CD4-positive, alpha-beta memory T cell (primary cell): ENCODE measurements at places on chromosomes 5 and 9. TPM values are rescaled to one million over a fixed set of nuclear protein-coding genes. Genes with fewer than 3 reads are reported as not detected.
A peak's percentile ranks its signal among the peaks of the same experiment; 100 is the strongest.

GRCh38 chr9:6922680-6923079 lies 164.9 kb downstream of the KDM4C start:
- no peaks in the 10 kb centered on the region for H3K27me3 ChIP-seq
- H3K4me3 ChIP-seq, result no peak overlapping the region
- H3K27ac ChIP-seq, result no peak overlapping the region
- H3K4me1 ChIP-seq, result peaks cover 16% of the 10 kb centered on the region

- no peaks in the 10 kb centered on the region for H3K27me3 ChIP-seq
- H3K27ac ChIP-seq, result no peak overlapping the region
Measured at GRCh38 chr5:141729387-141730006, 47.5 kb upstream of the ARAP3 start.

GRCh38 chr5:92715946-92716520 lies 865.0 kb downstream of the NR2F1-AS1 start:
- DNase-seq, result no peak
- no peaks in the 10 kb centered on the region for H3K36me3 ChIP-seq
- H3K4me3 ChIP-seq, result no peak overlapping the region
- no peak overlapping the region for H3K27ac ChIP-seq
- no peaks in the 10 kb centered on the region for H3K4me1 ChIP-seq
- H3K27me3 ChIP-seq, result no peaks in the 10 kb centered on the region

GRCh38 chr9:24793787-24794186 lies 248.1 kb upstream of the IZUMO3 start:
- no peaks in the 10 kb centered on the region for H3K36me3 ChIP-seq
- H3K27ac ChIP-seq, result no peak overlapping the region
- no peaks in the 10 kb centered on the region for H3K27me3 ChIP-seq
- H3K4me1 ChIP-seq, result no peaks in the 10 kb centered on the region
- H3K4me3 ChIP-seq, result no peak overlapping the region

- H3K27ac ChIP-seq, result no peak overlapping the region
- no peaks in the 10 kb centered on the region for H3K4me1 ChIP-seq
- no peaks in the 10 kb centered on the region for H3K27me3 ChIP-seq
- H3K36me3 ChIP-seq, result no peaks in the 10 kb centered on the region
- H3K4me3 ChIP-seq, result no peak overlapping the region
Measured at GRCh38 chr5:170479484-170479883, 24.3 kb upstream of the KCNIP1 start.

DNA sequence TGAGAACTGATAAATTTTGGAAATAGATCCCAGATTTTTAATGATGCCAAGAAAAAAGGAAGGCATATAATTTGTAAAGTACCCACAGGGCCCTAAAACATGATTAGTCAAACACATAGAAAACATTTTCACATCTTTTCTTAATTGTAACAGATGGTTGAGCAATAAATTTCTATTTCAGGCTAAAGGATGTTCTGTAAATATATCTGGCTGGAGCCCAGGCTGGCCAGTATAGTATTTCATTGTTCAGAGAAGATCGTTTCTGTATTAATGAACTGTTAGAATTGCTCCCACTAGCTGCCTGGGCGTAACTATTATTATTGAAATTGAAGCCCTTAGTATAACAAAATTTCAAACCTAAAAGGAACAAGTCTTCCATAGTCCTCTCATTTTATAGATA lies 105.3 kb upstream of the SMC2 start:
- H3K27ac ChIP-seq, result no peak overlapping the region
- no peak overlapping the region for H3K4me3 ChIP-seq
- H3K36me3 ChIP-seq, result no peaks in the 10 kb centered on the region
- H3K4me1 ChIP-seq, result no peaks in the 10 kb centered on the region
- no peaks in the 10 kb centered on the region for H3K27me3 ChIP-seq

DNA sequence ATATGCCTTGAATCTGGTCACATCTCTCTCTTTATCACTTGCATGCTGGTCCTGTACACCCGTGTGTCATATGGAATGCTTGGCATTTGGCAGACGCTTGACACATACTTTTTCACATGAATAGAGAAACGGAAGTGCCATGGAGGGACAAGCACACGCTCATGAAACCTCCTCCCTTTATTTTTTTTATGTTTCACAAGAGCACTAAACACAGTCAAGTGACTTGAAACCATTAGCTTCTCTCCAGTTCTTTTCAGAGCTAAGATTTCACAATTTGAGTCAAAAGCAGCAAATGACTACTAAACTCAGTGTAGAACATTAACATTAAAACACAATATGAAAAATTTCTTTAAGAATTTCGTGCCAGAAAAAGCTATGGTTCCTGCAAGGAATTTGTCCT lies 151.1 kb downstream of the DOCK2 start:
- no peaks in the 10 kb centered on the region for H3K27me3 ChIP-seq
- H3K36me3 ChIP-seq, result peaks cover 26% of the 10 kb centered on the region
- H3K27ac ChIP-seq, result no peak overlapping the region
- H3K4me3 ChIP-seq, result no peak overlapping the region
- H3K4me1 ChIP-seq, result no peaks in the 10 kb centered on the region
- DNase-seq, result no peak

- peaks cover 33% of the 10 kb centered on the region for H3K4me1 ChIP-seq
- H3K27ac ChIP-seq, result peak overlapping the region; percentile 97
- H3K27me3 ChIP-seq, result no peaks in the 10 kb centered on the region
- no peak for DNase-seq
Measured at GRCh38 chr9:92669527-92669889, 423 bp downstream of the IPPK start.

GRCh38 chr9:123470991-123471770 lies 115.2 kb downstream of the CRB2 start:
- no peak for DNase-seq
- H3K27me3 ChIP-seq, result no peaks in the 10 kb centered on the region

- no peaks in the 10 kb centered on the region for H3K36me3 ChIP-seq
- H3K27me3 ChIP-seq, result no peaks in the 10 kb centered on the region
- DNase-seq, result no peak
- no peak overlapping the region for H3K27ac ChIP-seq
- H3K4me1 ChIP-seq, result peaks cover 62% of the 10 kb centered on the region
Measured at GRCh38 chr9:20562051-20562450, 60.2 kb downstream of the MLLT3 start.

DNA sequence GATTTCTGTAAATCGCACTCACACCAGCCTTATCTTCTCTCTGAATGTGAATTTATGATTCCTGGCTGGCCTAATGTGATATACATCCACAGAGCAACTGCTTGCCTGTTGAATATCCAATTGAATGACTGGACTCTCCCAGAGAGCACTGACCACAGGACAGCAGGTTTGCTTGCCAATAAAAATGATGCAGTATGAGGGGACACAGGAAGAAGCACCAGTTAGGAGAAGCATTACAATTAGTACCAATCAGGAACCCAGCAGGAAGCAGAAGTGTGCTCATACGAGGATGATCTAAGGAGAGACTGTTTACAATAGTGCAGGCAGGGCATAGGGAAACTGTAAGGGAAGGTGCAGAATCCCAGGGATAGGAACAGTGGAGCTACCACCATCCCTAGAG lies 127.2 kb upstream of the ZNF366 start:
- H3K36me3 ChIP-seq, result no peaks in the 10 kb centered on the region
- H3K4me3 ChIP-seq, result no peak overlapping the region
- no peak for DNase-seq
- no peaks in the 10 kb centered on the region for H3K27me3 ChIP-seq
- H3K27ac ChIP-seq, result no peak overlapping the region

- no peak overlapping the region for H3K27ac ChIP-seq
- no peak overlapping the region for H3K4me3 ChIP-seq
- H3K27me3 ChIP-seq, result no peaks in the 10 kb centered on the region
- H3K4me1 ChIP-seq, result no peaks in the 10 kb centered on the region
- no peaks in the 10 kb centered on the region for H3K36me3 ChIP-seq
- DNase-seq, result no peak
Measured at GRCh38 chr5:132546108-132546507, 2.8 kb upstream of the IL5 start.

DNA sequence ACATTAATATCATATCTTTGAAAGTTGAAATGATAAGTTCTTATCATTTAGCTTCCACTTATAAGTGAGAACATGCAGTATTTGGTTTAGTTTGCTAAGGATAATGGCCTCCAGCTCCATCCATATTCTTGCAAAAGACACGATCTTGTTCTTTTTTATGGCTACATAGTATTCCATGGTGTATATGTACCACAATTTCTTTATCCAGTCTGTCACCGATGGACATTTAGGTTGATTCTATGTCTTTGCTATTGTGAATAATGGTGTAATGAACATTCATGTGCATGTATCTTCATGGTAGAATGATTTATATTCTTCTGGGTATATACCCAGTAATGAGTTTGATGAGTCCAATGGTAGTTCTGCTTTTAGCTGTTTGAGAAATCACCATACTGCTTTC lies 135.0 kb upstream of the PRR16 start:
- no peaks in the 10 kb centered on the region for H3K4me1 ChIP-seq
- no peak for DNase-seq
- H3K4me3 ChIP-seq, result no peak overlapping the region
- H3K27me3 ChIP-seq, result no peaks in the 10 kb centered on the region

GRCh38 chr5:149153193-149153750 lies 12.0 kb downstream of the ABLIM3 start:
- no peaks in the 10 kb centered on the region for H3K4me1 ChIP-seq
- no peak for DNase-seq
- H3K27ac ChIP-seq, result no peak overlapping the region

DNA sequence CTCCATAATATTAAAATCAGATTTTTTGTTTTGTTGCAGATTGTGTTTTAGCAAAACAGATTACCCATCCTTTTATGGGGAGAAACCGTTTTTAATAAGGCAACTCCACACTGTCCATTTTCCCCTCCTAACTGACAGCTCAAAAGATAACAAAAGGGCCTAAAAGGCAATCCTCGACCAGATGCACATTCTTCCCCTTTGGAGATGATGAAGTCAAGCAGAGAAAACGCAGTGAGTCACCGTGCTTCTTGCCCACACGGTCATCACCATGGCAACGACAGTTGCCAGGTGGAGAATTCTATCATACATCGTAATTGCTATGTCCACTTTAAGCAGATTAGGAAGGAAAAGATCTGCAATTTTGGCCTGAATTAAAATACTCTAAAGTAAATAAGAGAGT lies 96.4 kb downstream of the DIRAS2 start:
- H3K27me3 ChIP-seq, result no peaks in the 10 kb centered on the region
- H3K4me1 ChIP-seq, result no peaks in the 10 kb centered on the region
- DNase-seq, result no peak
- no peak overlapping the region for H3K27ac ChIP-seq
- no peaks in the 10 kb centered on the region for H3K36me3 ChIP-seq
- H3K4me3 ChIP-seq, result no peak overlapping the region

DNA sequence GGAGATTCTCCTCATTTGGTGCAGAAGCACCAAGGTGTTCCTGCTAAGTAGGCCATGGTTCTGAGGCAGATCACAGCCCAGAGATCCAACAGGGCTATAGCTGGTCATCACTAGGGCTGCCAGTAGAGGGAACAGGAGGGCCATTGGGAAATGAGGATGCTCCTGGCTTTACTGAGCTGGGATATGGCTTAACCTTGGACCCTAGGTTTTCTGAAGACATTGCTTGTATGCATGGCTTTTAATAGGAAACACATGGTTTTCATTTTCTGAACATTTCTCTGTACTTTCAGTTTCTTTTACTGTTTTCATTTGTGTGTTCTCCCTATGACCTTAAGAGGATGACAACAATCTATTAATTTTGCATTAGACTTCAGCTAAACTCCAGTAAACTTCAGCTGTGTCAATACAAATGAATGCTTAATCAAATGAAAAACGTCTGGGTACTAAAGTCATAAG lies at the start of gene IFNW1:
Gene IFNW1 (minus strand): TSS at position 406 of the 456 bp plus-strand sequence. CDS start 262 bp downstream, at position 144.
- H3K27me3 ChIP-seq, result no peaks in the 10 kb centered on the region
- no peaks in the 10 kb centered on the region for H3K36me3 ChIP-seq
- H3K4me3 ChIP-seq, result no peak within 1 kb of the TSS
- DNase-seq, result no peak
- no peak within 1 kb of the TSS for H3K27ac ChIP-seq
- H3K4me1 ChIP-seq, result peaks cover 16% of the 10 kb centered on the region

- H3K27ac ChIP-seq, result no peak overlapping the region
- DNase-seq, result no peak
- H3K36me3 ChIP-seq, result peaks cover 36% of the 10 kb centered on the region
- H3K4me3 ChIP-seq, result no peak overlapping the region
Measured at GRCh38 chr9:2815661-2816060, 28.2 kb downstream of the PUM3 start.

GRCh38 chr9:110847671-110848070 lies 179.1 kb downstream of the MUSK start:
- no peaks in the 10 kb centered on the region for H3K27me3 ChIP-seq
- H3K36me3 ChIP-seq, result no peaks in the 10 kb centered on the region
- H3K4me1 ChIP-seq, result no peaks in the 10 kb centered on the region
- H3K4me3 ChIP-seq, result no peak overlapping the region

DNA sequence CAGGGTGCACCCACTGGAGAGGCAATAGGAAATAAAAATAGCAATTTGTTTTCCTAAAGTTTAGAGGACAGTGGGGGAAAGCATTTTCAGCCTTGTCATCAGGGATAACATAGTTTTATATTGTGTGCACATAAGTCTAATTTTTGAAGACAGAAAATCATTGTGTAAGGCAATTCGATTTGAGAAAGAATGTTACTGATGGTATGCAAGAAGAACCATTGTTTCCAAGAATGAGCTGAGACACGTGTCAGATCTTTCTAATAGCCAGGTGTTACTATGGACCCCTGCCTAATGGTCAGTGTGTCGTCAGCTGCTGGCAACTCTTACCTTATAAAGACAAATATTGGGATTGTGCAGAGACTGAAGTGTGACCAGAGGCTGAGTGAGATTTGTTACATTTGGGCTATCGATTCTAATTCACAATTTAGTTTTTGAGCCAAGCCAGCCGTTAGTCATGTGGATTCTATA lies 67.1 kb upstream of the PPP2R2B start:
- no peak overlapping the region for H3K27ac ChIP-seq
- H3K27me3 ChIP-seq, result no peaks in the 10 kb centered on the region
- no peak overlapping the region for H3K4me3 ChIP-seq

- DNase-seq, result no peak
- no peaks in the 10 kb centered on the region for H3K4me1 ChIP-seq
- no peak overlapping the region for H3K4me3 ChIP-seq
- H3K27me3 ChIP-seq, result no peaks in the 10 kb centered on the region
Measured at GRCh38 chr5:139061856-139062255, 136.3 kb downstream of the SIL1 start.

- H3K4me3 ChIP-seq, result no peak overlapping the region
- H3K27ac ChIP-seq, result no peak overlapping the region
- H3K36me3 ChIP-seq, result peaks cover 60% of the 10 kb centered on the region
- H3K4me1 ChIP-seq, result no peaks in the 10 kb centered on the region
- no peak for DNase-seq
Measured at GRCh38 chr5:151181818-151182523, 24.4 kb upstream of the ANXA6 start.

The FAM221B gene
- not detected for polyA plus RNA-seq

The NR2F1-AS1 gene
- polyA plus RNA-seq, result not detected

The RXRA gene
- polyA plus RNA-seq, result 1.3 TPM

The CTNNA1 gene
- 10.1 TPM for polyA plus RNA-seq

The MYMK gene
- polyA plus RNA-seq, result not detected

The LTC4S gene
- 4.2 TPM for polyA plus RNA-seq

The CA9 gene
- polyA plus RNA-seq, result not detected

The CARD9 gene
- not detected for polyA plus RNA-seq
